ENCODE measurements at places on chromosomes 5 and 9.

- no peak for DNase-seq
Measured at GRCh38 chr5:74310997-74311930, 329.3 kb downstream of the ENC1 start.

GRCh38 chr9:90034071-90034470 lies 429.3 kb downstream of the GADD45G start:
- no peak for DNase-seq

- DNase-seq, result no peak
Measured at GRCh38 chr5:15682566-15682965, 182.6 kb downstream of the FBXL7 start.

GRCh38 chr9:20604562-20604961 lies 17.7 kb downstream of the MLLT3 start:
- DNase-seq, result no peak

GRCh38 chr5:18653216-18653752 lies 1019.0 kb downstream of the TAF11L14 start:
- DNase-seq, result no peak

DNA sequence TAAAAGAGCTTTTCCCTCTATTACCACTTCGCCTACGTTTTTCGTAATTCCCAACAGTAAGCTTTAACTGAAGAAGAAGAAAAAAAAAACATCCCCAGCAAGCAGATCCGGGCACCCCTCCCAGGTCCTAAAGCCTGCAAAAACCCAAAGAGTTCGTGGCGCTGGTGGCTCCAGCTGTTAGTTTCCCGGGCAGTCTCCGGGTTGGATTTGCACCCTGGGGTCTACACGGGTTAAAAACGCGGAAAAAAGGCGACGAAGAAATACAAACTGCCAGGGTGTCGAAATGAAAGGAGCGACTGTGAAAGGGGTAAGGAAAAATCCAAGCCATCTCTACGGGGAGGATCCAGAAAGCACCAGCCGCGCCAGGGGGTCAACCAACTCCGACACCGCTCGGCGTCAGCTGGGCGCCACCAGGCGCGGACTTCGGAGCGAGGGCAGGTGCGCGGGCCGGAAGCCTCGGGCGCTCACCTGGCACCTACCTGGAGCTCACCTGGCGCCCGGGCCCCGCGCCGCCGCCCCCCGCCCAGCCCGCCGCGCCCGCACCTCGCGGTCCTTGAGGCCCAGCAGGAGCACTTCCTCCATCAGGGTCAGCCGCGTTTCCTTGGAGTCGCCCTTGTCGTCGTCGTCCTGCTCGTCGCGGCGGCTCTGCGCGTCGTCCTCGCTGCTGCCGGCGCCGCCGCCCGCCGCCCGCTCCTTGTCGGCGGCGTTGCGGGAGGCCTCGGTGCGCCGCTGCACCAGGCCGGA lies 680 bp downstream of the GOLPH3 start:
- DNase-seq, result peak; percentile 31

GRCh38 chr5:16483361-16483760 lies 17.8 kb upstream of the ZNF622 start:
- DNase-seq, result no peak

- DNase-seq, result no peak
Measured at GRCh38 chr5:172319708-172320441, 36.3 kb upstream of the UBTD2 start.
